ENCODE measurements at places on chromosomes 2 and 18. TPM values are rescaled to one million over a fixed set of nuclear protein-coding genes. Genes with fewer than 3 reads are reported as not detected.

The GATA6 gene
- 6.6 TPM for total RNA-seq

The SERPINB11 gene
- total RNA-seq, result not detected

The ANKRD29 gene
- total RNA-seq, result 12.3 TPM

The INHBB gene
- total RNA-seq, result 4.7 TPM

The CPO gene
- total RNA-seq, result 0.63 TPM

The PLB1 gene
- 6.6 TPM for total RNA-seq

The KIF5C gene
- 3.3 TPM for total RNA-seq

The SLC38A11 gene
- 3.8 TPM for total RNA-seq

The CCDC150 gene
- total RNA-seq, result 1.7 TPM

The TEX51 gene
- total RNA-seq, result not detected

The CD8A gene
- total RNA-seq, result 1.2 TPM

The CCT4 gene
- 74.4 TPM for total RNA-seq

DNA sequence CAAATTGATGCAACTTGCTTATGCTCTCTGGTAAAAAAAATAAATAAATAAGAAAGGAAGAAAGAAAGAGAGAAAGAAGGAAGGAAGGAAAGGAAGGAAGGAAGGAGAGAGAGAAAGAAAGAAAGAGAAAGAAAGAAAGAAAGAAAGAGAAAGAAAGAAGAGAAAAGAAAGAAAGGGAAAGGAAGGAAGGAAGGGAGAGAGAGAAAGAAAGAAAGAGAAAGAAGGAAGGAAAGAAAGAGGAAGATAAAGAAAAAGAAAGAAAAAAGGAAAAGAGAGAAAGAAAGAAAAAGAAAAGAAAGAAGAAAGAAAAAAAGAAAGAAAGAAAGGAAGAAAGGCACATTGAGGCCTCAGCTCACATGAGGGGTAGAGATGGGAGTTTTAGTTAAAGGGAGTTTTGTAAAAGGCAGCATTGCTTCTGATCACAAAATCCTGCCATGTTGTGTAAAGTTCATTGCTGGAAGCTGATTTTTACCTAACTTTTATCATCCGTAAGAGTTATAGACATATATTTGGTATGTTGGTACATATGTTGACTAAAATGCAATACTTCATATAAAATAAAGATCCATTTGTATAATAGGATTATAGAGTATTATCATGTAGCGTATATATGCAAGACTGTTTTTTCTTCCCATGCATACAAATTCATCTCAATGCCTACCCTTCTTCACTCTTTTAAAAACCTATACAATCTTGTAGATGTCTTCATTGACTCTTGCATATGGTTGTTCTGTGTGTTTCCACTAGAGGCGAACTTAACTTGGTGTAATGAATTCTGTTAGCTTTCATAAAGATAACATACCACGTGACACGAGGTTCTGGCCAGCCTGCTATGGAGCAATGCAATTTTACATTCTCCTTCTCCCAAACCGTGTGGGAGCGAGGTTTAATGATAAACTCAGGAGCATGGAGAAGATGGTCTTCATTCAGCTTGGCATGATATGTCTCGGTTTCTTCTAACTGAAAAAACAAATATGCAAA lies 32.8 kb downstream of the MYOM1 start:
- DNase-seq, result no peak

DNA sequence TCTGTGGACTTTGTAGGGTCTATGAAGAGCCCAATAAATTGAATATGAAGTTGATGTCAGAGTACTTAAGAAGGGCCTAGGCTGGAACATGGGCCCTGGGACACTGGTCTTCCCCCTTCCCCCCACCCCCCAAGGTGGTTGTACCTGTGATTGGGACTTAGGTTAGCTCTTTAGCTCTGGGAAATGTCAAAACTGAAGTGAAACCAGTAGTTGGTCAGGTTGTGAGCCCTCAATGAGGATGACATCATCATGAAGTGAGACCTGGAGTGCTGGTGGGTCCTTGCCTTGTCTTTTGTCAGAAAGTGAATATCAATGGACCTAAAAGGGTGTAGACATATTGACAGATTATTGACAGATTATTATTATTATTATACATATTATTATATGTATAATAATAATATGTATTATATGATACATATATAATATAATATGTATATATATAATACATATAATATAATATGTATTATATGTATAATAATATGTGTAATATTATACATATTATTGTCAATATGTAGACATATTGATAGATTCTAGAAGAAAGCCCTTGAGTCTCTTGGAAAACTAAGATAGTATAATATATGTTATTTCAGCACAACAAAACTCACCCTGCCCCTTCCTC lies 5.4 kb downstream of the MARS2 start:
- DNase-seq, result no peak

DNA sequence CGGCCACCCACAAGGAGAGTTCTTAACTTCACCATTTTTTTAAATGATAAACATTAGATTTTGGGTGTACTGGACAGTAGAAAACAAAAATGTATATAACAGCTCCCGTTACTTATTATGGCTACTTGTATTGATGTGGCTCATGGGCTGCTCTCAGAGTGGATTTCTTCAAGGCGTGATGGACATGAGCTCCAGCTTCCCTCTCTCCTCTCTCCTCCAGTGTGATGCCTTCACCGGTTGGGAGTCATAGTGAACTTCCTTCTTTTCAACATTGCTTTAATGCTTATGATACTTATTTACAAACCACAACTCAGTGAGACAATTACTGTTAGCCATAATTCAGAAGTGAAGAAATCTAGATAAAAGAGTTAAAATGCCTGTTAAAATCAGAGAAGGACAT lies 515.2 kb downstream of the RNF144A start:
- no peak for DNase-seq

- DNase-seq, result no peak
These were observed 162.5 kb upstream of the MYCN start for GRCh38 chr2:15777795-15778371.

- no peak for DNase-seq
These were observed 854.2 kb upstream of the ZEB2 start for GRCh38 chr2:145374165-145374564.

DNA sequence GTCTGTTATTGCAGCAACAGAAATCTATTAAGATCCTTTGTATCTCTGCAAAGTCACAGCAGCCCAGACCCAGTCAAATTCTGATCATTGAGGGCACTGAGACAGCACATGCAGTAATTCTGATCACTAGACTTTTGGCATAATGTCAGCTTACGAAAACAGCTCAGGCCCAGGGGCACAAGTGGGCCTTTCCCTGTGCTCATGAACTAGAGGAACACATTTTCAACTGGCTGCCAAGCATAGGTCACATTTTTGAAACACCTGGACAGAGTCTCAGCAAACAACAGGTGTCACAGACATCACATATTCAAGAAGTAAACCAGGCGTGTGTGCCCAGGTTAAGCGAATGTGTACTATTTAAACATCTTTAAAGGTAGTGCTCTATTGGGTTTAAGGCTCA lies 13.7 kb downstream of the DOCK10 start:
- no peak for DNase-seq

DNA sequence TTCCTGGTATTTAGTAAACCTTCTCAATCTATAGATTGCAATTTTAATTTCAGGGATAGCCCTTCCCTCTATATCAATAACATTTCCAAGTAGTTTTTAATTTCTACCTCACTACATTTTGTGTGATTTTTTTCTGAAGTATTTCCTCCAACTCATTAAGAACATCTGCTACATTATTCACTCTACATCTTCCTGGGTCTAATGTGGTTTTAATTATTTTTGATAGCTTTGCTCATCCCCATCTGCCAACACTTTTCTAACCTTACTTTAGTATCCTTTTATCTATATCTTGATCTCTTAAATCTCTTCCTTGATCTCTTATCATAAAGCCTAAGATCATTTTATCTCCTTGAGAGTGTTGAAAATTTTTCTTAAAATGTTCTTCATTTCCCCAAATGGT lies 278.3 kb upstream of the CYP26B1 start:
- no peak for DNase-seq

DNA sequence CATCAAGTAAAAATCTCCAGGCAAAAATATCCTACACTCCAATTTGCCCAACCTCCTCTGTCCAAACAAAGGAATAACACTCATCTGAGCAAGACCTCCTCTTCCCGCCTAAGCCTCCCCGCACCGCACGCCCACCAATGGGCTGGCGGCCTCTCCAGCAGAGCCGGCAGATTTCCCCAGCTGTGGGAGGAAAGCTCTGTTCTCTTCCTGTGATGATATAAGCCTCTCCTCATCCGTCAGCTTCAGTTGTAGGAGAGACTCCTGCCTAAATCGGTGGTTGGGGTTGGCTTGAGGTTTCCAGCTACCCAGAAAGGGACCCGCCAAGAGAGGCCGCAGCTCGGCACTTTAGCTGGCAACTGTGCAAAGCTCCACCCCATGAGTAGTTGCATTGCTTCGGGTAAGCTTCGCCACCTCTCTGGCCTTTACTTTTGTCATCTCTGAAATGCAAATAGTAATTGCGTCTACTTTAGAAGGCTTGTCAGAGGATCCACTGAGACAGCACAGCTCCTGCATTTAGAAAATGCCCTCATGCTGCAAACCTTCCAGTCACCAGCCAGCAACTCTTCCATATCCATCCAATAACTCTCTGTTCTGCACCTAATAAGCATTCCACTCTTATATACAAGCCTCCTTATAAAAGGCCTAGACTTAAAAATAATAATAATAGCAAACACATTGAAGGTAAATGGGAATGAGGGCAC lies 146.4 kb downstream of the MYT1L start:
- DNase-seq, result peak; percentile 68

DNA sequence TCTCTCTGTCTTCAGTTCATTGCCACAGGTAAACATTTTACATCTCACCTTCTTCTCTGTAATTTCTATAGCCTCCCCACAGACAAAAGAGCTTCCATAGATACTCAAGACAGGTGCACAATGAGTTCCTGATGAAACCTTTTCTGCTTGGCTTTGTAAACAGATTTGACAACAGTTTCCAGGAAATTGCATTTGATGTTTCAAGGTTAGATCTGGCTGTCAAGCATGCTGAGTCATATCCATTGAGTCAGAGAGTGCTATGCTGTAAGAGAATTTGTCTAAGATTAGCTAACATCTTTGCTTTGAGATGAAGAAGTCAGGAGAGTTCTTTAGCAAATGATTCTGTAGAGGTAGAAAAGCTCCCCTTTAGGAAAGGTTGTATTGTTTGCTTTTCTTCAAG lies 40.6 kb upstream of the MAP2 start:
- no peak for DNase-seq

DNA sequence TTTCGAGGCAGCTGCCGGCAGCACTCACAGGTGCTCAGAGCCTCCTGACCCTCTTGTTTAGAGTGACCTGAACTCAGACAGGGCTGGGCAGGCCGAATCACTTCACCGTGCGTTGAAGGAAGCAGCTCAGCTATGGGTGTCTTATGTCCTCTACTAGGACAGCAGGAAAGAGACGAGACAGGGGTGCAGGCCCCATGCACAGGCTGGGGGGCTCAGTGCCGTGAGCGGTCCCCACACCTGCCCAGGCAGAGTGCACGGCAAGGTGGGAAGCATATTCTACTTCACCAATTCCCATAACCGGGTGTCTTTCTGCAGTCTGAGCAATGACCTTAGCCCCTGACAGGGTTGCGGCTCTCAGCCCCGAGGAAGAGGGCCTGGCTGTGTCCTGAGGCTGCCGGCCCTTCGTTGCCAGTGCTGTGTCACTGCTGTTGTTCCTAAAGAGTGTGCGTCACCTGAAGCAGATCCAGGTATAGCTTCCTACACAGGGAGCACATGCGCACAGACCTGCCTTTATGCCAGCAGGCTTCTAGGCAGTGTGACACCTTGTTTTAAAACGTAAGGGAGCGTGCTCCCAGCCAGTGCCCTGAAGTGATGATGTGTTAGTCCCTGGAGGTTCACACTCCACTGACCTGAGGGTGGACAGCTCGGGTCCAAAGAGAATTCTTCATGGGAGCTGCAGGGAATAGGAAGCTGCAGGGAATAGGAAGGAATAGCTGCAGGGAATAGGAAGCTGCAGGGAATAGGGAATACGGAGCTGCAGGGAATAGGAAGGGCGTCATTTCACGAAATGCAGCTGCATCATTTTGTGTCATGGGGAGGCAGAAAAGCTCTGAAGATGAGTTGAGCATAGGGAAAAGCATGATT lies 207.9 kb upstream of the SALL3 start:
- no peak for DNase-seq

DNA sequence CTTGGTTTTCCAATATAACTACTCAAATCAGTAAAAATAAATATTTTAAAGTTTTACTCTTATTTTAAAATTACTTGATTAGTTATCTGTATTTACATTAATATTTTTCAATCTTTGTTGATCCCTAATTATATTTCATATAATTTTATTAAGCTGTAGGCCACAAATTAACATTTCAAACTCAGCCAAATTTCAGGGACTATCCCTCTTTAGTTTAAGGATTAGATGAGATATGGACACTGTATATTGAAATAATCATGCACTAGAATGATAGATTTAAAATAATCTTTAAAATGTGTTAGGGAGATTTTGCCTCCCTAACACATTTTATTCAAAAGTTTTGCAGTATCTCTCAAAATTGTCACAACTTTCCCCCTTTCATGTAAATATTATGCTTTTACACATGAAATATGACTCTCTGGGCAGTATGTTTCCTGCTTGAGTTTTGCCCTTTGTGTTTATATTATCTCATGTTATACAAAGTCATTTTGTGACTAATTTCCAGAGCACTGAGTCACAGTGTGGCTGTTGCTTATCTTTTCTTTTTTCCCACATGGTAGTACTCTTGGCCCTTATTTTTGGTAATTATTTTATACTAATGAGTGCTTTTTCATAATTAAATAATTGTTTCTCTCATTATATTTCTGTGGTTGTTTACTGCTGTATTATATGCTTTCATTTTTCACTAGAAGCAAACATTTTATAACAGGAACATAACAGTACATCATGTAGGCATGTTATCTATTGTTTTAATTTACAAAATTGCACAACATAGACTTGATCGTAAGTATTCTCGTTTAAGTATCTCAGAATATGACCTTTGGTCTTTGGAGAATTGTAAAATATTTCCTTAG lies 1.2 kb downstream of the TFPI start:
- no peak for DNase-seq

DNA sequence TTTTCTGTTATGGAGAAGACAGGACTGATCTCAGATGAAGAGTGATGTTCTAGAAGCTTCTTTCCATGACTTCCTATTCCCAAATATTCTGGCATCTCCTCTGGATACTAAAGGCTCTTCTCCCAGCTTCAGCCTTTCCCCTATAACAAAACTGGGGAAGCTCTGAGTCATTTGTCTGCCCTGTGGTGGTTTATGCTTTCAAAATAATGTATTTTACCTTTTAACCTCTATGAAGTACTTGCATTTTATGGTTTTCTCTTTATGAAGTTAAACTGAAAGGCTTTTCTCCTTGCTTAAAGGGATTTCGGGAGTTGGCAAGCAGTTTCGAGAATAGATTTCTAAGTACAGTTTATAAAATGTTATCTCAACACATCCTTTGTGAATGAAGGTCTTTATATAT lies 104.4 kb downstream of the TANC1 start:
- no peak for DNase-seq

- DNase-seq, result no peak
These were observed 8.4 kb downstream of the DSEL start for GRCh38 chr18:67508146-67508545.

Data from esophagus muscularis mucosa (tissue), 4 donors.